ENCODE measurements at places on chromosomes 1 and 21.

DNA sequence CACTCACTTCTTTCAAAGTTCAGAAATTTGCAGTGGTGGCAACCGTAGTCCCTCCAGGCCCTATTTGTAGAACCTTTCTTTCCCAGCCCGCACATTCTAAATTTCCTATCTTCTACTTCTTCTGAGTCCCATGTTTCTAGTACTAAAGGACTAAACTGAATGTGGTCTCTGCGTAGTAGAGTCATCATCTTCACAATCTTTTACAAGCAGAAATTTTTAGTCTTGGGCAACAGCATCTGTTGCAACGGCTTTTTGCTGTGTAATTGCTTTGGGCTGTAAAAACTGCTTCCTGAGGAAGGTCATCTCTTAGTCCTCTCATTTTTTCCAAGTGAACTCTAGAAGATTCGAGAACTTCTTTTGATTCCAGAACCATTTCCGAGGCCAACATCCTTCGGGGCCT, 23.9 kb downstream of the VAV3 start:
- DNase-seq, result no peak

GRCh38 chr1:9349331-9349851, 56.7 kb downstream of the SPSB1 start:
- no peak for DNase-seq

DNA sequence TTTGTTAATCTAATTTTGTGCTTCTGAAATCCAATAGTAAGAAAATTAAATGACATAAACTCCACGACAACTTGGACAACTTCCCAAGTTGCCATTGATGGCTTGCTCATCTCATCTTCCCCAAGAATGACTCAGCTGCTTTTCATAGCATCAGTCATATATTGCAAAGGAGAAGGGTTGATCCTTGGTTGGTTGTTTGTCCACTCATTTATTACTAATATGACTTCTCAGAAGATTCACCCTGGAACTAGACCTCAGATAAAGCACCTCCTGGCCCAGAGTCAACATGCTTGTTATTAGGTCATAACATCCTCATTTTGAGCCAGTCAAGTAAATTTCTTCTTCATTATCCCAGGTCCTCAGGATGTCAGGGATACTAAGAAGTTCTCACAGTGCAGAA, 2.3 kb upstream of the LCE3D start:
- no peak for DNase-seq

- DNase-seq, result no peak
Measured at GRCh38 chr1:73576083-73576482, 621.9 kb downstream of the LRRIQ3 start.

- DNase-seq, result no peak
Measured at GRCh38 chr1:178399177-178399728, 97.5 kb downstream of the CLEC20A start.

DNA sequence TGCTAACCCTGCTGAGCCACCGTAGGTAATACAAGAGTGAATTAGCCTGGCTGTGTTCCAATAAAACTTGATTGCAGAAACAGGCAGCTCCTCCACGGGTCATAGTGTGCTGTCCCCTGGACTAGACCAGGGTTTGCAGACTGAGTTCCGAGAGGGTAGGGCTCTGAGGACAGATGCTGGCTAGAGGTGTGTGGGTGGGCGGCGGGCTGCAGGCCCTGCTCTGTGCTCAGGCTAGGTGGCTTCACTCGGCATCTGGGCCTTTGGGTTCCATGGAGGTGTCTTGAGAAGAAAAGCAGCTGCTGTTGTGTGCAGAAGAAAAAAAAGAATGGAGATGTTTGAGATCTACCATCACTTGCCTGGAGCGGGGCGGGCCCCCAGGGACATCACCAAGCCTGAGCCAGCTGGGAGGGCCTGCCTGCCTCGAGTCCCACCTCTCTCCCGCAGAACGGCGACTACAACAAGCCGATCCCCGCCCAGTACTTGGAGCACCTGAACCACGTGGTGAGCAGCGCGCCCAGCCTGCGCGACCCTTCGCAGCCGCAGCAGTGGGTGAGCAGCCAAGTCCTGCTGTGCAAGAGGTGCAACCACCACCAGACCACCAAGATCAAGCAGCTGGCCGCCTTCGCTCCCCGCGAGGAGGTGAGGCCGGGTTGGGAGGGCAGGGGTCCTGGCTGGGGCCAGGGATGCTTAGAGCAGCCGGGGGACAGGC, 7.9 kb downstream of the TMEM201 start:
- no peak for DNase-seq

DNA sequence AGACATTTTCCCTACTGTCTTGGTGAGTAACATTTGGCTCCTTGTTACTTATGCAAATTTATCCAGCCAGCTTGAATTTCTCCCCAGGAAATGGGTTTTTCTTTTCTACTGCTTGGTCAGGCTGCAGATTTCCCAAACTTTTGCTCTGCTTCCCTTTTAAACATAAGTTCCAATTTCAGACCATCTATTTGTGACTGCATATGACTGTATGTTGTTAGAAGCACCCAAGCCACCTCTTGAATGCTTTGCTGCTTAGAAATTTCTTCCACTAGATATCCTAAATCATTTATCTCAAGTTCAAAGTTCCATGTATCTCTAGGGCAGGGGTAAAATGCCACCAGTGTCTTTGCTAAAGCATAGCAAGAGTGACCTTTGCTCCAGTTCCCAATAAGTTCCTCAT, 32.3 kb upstream of the CITED4 start:
- no peak for DNase-seq

GRCh38 chr1:46529031-46529630, 22.3 kb downstream of the KNCN start:
- no peak for DNase-seq

- DNase-seq, result no peak
Measured at GRCh38 chr21:44548922-44549321, 2.4 kb downstream of the KRTAP10-2 start.

DNA sequence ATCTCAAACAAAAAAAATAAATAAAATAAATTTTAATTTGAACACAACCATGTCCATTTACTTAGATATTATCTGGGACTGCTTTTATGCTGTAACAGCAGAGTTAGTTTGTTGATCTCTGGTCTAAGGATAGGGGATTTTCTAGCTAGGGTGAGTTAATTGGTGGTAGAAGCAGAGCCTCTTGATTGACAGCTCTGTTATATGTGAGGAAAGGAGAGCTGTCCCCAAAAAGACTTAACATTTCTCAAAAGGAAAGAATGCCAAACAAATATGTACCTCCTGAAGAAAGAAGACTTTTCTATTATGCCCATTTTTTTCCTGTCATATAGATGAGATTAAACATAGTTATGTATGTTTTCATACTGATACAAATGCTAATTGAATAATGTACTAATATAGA, 37.8 kb downstream of the MAN1A2 start:
- DNase-seq, result no peak

DNA sequence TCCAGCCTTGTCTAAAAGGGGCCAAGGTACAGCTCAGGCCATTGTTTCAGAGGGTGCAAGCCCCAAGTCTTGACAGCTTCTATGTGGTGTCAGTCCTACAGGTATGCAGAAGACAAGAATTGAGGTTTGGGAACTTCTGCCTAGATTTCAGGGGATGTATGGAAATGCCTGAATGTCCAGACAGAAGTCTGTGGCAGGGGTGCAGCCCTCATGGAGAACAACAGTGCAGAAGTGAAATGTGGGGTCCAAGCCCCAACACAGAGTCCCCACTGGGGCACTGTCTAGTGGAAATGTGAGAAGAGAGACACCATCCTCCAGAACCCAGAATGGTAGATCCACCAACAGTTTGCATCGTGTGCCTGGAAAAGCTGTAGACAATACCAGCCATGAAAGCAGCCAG, 400.3 kb upstream of the CAMK1G start:
- no peak for DNase-seq

DNA sequence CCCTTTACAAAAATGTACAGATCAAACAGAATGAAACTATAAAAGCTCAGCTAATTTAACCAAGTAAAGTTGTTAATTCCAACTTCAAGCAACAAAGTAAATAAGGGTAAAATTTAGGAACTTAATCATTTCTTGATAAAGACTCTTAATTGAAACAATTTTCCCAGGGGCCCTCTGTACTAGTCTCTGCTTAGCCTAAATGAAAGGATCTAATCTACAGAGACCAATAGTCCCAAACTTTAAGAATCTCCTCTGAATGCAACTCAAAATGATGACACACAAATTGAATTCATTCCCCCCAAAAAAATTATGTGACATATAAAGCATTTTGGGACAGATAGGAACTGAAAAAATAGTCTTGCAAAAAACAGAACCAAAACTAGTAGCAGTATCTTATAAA, 16.6 kb downstream of the EYA3 start:
- DNase-seq, result no peak

DNA sequence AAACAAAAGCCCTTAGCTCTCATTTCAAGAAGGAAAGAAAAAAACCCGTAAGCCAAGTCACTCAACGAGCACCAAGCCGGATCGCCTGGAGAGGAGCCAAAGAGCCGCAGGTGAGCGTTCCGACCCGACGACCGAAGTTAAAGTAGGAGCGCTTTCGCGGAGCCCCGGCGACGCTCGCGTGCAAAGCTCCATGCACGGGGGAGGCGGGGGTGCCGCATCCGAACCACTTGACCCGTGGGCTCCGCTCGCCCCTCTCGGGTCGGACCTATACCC, 382 bp downstream of the GPBP1L1 start:
- no peak for DNase-seq

- no peak for DNase-seq
Measured at GRCh38 chr1:154324241-154324640, 1.1 kb upstream of the ATP8B2 start.

DNA sequence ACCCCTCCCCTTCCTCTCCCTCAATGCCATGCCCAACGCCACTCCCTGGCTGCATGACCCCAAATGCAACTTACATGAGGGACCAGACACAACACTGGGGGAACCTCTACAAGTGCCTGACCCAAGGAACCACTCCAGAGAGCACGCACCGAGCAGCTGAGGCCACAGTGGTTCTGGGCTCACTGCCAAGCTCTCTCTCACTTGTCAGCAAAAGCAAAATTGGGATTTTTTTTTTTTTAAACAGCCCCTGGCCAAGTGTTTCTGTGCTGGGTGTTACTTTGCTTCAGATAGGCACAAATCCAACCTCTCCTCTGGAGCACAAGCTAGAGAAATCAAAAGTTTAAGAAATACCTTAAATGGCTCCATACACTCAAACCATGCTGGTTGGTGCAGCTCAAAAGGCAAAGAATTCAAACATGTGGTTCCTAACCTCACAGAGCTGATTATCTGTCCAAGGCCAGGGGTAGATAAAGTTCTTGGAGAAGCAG, 363.0 kb downstream of the SETD4 start:
- peak; percentile 51 for DNase-seq

GRCh38 chr1:29964718-29965533, 728.6 kb downstream of the PTPRU start:
- DNase-seq, result no peak

DNA sequence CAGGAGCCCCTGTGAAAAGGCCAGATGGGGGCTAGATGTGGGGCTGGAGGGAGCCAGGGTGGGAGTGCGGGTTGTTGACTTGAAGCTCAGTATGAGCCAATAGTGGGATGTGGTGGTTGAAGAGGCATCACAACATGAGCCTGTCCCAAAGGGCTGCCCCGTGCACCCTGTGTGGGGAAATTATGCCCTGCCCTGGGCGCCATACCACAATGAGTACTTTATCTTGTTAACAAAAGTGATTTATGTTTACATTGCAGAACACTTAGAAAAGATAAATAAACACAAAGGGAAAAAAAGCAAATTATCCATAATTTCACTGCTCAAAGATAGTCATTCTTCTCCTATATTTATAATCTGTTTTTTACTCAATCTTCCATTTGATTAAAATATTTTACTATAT, 1.6 kb upstream of the NFASC start:
- DNase-seq, result no peak

- no peak for DNase-seq
Measured at GRCh38 chr1:181073638-181074037, 14.9 kb upstream of the IER5 start.

- no peak for DNase-seq
Measured at GRCh38 chr21:21463456-21463855, 465.2 kb downstream of the NCAM2 start.

DNA sequence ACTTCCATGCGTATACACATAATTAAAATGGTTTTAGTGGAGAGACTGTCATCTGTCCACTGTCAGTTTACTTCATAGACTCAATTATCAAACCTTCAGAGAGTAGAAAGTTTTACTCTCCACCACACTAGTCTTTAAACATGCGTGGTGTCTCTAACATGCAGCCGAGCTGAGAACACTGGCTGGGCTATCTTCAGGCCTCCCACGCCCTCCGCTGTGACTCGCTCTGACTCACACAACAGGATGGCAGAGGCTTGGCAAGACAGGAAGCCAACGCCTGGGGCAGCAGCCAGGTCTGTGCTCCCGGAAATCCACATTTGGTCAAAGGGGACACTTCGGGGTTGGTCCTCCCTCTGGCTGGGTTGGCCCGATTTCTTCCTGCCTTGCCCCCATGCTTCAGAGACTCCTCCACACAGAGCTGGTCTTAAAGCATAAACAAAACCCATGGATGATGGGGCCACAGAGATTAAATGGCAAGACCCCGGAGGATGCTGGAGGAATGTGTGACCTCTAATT, 22.7 kb upstream of the IFNGR2 start:
- DNase-seq, result peak; percentile 84

DNA sequence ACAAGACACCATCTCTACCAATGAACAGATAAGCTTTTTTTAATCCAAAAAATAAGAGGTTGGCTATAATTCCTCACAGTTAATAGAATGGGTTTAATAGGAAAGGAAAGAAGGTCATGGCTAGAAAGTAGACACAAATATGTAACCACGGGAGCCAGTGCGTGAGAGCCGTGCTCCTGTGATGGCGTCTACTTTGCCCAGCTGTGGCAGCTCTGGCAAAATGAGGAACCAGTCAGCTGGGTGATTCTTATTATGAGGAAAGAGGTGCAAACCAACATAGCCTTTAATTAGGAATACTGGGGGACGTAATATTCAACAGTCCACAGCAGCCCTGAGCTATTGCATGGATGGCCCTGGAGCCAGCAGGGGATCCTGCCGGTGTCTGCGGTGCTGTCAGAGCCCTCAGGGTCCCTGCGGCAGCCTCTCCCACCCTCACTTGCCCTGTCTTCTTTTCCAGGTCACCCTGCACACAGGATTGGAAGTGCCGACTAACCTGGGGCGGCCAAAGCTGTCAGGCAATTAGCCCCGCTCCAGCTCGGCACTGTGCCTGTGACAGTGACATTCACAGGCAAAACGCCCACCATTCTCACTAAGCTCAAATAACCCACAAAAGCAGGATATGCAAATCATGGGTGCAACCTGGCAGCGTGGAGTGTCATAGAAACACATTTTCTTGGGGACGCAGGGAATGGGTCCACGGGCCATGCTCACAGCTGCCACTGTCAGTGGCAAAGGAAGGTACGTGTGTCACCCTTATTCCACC, 25.9 kb upstream of the GNPAT start:
- DNase-seq, result no peak

GRCh38 chr1:198848206-198848605, 209.4 kb downstream of the PTPRC start:
- no peak for DNase-seq

- no peak for DNase-seq
Measured at GRCh38 chr21:45370575-45370974, 34.4 kb upstream of the COL18A1 start.

- no peak for DNase-seq
Measured at GRCh38 chr1:248853663-248854375, 5.1 kb downstream of the ZNF692 start.

DNA sequence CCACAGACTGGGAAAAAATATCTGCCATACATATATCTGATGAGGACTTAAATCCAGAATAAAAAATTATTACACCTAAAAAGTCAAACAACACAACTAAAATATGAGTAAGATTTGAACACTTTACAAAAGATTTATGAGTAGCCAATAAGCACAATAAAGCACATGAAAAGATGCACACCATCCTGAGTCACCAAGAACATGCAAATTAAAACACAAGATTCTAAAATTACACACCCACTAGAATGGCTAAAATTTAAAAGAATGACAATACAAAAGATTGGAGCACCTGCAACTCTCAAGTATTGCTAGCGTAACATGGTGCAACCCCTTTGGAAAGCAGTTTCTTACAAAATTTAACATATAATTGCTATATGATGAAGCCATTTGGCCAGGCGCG, 30.9 kb downstream of the DENND2C start:
- no peak for DNase-seq

Data from left hindlimb (tissue), 1 donor.